ENCODE measurements at places on chromosomes 13 and 19.

DNA sequence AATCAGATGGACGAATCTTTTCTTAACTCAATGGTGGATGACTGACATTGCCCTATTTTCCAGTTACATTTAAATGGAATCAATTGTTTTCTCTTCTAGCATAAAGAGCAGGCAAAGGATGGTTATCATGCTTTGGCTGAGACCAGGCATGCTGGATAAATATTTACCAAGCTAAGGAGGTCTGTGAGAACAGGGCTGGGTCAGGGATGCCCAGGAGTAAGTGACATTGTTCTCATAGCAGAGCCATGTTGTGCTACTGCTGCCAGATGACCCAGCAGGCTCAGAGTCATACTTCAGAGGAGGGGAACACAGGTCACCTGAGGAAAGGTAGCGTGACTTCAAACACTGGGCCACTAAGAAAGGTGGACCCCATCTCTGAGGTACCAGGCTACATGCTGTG, 116.0 kb upstream of the RNF113B start:
- DNase-seq = no peak

DNA sequence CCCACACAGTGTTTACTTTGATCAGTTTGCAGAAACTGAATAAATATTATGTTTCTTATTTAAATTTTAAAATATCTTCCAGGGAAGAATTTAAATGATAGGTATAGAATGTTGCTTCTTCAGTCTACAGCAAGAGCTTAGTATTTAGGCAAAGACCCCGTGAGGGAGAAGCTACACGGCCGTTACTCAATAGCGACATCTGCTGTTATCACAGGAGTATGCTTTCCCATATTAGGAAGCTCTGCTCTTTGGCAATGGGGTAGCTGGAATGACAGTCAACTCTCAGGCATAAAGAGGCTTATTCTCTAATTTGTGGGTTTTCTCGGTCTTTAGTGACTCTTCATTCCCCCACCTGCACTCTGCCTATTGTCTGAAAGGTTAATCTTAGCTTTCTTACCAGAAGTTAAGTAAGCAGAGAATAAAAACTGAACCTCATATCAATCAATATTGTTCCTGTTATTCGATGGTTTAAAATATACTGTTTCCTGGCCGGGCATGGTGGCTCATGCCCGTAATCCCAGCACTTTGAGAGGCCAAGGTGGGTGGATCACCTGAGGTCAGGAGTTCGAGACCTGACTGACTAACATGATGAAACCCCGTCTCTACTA, 13.2 kb upstream of the LHFPL6 start:
- DNase-seq = peak; percentile 69

DNA sequence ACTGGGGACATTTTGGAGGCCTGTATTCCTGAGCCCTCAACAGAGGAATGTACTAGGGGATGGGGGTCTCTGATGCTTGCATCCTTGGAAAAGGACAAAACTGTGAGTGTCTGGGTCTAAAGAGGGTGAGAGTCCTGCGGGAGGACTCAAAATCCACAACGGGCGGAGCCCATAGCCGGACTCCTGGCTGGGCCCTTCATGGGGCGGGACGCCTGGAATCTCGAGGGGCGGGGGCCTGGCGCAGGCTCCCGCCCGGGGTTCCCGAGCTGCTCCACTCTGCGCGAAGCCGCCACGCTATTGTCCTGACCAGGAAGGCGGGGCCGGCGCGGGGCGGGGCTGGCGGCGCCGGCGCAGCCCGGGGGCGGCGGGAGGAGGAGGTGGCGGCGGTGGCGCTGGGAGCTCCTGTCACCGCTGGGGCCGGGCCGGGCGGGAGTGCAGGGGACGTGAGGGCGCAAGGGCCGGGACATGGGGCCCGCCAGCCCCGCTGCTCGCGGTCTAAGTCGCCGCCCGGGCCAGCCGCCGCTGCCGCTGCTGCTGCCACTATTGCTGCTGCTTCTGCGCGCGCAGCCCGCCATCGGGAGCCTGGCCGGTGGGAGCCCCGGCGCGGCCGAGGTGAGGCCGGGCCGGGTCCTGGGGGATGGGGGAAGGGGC, at the start of gene APLP1:
TSS of gene APLP1 (plus strand) at position 403 of the 651 bp plus-strand sequence. CDS start at position 466, 63 bp downstream.
- DNase-seq = peak; percentile 75

DNA sequence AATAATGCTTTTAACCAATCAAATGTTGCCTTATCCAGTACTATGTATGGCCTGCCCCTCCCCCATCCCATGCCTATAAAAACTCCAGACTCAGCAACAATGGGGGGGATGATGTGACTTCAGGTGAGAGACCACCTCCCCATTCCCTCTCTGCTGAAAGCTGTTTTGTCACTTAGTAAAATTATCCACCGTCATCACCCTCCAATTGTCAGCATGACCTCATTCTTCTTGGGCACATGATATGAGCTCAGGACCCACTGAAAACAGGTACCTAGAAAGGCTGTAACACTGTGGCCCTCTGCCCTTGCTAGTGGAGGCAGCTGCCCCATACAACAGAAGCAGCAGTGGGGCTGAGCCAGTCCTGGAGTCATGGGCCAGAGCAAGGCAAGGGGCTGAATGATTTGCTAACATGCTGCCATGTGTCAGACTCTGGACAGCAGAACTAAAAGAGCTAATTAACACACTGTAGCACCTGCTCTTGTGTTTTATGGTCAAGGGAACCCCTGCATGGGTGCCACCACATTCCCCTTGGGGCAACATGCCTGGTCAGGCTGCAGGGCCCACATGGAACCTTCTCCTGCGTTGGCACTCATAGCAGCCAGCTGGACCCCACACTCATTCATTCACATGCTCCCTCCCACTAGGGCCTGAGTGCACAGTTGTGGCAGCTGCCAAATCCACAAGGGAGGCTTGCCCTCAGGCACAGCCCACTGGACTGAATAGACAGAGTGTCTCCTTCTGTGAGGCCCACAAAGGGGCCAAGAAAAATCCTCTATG, 722.2 kb upstream of the PCDH20 start:
- DNase-seq = peak; percentile 10

DNA sequence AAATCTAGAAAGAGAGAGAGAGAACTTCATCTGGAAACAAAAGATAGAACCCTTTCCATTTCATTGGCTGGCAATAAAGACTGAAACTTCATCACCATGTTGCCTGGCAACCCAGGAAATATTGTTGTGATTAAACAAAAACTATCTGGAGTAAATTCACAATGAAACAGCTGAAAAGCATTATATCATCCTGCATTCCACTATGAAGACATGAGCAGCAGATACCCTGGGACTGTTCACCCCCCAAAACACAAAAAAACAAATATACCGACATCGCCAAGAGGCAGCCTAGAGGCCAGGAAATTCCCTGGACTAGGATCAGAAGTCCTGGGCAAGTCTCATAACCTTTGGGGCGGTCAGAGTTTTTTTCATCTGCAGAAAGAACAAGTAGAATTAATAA, 158.3 kb downstream of the FOXO1 start:
- peak; percentile 87 for DNase-seq

DNA sequence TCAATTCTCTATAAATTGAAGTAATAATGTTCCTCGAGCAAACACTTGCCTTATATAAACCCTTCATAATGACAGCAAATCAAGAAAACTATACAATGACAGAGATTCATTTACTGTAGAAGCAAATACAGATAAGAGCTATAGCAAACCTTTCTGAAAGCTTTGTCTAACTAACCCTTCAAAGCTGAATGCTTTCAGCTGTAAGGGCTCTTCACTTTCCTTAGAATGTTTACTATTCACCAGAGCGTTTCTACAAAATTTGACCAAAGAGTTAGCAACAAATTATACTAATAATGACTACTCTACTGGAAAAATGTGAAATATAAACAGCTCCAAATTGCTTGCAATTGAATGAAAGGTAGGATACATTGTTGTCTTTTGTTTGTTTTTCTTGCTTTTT, 218.1 kb downstream of the SLITRK5 start:
- DNase-seq = no peak

DNA sequence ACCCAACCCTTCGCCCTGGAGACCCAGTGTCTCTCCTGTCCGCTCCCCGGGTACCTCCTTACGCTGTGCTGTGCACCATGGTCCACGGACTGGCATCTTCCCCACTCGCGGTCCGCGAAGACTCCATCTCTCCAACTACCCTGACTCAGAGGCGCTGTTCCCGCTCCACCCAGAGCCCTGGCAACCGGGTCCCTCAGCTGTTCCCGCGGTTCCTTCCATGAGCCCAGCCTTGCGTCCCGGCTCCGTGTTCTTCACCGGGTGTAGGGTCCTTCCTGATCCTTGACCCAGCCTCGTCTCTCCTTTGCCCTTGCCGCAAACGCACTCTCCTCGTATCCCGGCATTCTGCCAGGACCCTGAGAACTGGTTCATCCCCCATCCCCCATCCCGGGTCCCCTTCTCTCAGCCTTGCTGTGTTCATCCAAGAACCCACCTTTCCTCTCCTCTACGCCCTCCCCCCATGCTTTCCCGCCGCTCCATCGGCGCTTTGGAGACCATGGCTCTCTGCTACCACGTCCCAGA, 664 bp downstream of the ICAM5 start:
- peak; percentile 38 for DNase-seq

DNA sequence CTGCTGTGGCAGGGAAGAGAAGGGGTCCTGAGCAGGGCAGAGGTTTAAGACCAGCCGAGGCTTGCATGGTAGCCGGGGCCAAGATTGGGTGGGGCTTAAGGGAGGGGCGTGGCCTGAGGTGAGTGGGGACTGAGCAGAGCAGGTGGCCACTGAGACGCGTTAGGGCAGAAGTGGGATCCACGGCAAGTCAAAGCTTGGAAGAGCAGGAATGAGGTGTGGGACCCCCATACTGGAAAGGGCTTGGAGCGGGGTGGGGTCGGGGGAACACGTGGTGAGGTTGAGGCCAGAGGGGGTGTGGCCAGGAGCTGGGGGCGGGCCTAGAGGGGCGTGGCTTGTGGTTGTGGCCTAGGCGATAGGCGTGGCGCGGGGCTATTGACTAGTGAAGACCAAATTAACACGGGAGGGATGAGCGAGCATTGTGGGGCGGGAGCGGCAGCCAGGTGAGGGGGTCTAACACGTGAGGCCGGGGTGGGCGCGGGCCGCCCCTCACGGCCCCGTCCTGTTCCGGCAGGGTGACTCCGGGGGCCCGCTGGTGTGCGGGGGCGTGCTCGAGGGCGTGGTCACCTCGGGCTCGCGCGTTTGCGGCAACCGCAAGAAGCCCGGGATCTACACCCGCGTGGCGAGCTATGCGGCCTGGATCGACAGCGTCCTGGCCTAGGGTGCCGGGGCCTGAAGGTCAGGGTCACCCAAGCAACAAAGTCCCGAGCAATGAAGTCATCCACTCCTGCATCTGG, 3.3 kb downstream of the CFD start:
- DNase-seq = no peak

DNA sequence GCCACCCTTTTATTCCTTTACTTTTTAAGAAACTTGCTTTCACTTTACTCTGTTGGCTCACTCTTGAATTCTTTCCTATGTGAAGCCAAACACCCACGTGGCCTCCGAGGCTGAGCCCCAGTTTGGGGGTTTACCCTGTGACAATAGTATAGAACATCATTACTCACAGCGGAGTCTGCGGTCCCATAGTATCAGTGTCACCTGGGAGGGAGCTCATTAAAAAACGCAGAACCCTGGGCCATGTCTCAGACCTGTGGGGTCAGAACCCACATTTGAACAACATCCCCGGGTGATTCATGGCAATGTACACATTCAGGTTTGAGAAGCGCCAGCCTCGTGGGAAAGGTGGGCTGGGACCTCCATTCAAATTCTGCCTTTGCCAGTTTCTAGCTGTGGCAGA, 36.0 kb upstream of the UBL3 start:
- no peak for DNase-seq

DNA sequence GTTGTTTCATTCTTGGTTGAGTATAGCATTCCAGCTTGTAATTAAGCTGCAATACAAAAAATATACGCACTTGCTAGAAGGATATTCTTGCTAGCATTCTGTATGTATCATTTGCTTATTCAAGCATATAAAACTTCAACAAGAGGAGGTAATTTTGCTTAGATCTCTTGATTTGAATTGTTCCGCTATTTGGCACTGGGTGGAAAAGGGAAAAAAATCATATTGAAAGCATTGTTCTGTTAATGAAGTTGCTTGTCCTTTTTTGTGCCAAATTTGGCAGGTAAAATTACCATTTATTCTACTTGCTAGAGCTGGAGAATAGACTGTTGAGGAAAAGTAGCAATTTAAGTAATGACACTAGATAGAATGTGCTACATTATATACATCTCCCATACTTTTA, 190.2 kb downstream of the GGACT start:
- DNase-seq = no peak

DNA sequence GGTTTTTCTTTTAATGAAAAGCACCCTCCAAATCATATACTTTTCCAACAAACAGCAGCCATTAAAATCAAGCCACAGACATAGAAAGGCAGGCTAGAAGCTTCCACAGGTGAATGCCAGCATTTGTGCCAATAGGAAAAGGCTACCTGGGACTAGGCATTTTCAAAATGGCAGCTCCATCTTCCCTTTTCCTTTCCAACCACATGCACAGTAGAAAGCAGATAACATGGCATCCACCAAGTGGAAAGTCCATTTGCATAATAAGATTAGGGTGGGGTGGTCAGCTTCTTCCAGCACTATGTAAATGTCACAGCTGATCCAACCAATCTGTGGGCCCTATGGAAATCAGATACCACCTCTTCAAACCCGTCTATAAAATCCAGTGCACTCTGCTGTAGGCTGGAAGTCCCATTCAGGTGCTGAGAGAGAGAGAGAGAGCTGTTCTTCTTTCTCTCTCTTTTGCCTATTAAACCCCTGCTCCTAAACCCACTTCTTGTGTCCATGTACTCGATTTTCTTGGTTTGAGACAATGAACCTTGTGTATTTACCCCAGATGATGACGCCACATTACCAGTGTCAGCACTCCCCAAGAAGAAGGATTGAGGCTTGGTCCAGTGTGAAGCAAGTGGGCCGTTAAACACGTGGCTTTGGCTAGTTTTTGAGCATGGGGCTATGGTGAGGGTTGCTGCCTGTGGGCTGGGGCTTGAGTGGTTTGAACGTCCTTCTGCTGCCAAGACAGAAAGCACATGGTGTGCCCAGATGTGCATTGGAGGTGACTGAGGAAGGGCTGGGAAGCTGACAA, 24.2 kb upstream of the IGFL1 start:
- DNase-seq = no peak

GRCh38 chr13:92896842-92897241, 329.8 kb upstream of the GPC6 start:
- no peak for DNase-seq

GRCh38 chr19:37519890-37520289, 13.2 kb downstream of the ZNF793 start:
- no peak for DNase-seq

GRCh38 chr19:44890366-44891015, 563 bp upstream of the TOMM40 start:
- peak; percentile 100 for DNase-seq

GRCh38 chr19:38730731-38731589, 13.3 kb downstream of the CAPN12 start:
- no peak for DNase-seq

DNA sequence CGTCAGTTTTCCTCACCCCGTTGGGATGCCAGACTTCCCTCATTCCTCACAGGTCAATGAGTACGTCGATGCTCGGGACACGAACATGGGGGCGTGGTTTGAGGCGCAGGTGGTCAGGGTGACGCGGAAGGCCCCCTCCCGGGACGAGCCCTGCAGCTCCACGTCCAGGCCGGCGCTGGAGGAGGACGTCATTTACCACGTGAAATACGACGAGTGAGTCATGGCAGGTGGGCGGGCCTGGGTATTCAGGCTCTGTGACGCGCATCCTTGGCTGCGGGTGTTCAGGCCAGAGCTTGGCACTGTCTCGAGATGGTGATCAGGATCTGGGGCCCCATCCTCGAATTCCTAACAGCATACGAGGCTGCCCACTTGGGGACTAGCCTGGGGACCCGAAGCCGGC, 21.4 kb downstream of the UHRF1 start:
- no peak for DNase-seq

Data from muscle of back (tissue), 13 donors.